WTC11 (cell line): ENCODE measurements at places on chromosomes 5 and 9. TPM values are rescaled to one million over a fixed set of nuclear protein-coding genes. Genes with fewer than 3 reads are reported as not detected.

GRCh38 chr5:956941-957747 lies 51.5 kb upstream of the NKD2 start:
- no peaks in the 10 kb centered on the region for H3K36me3 ChIP-seq
- H3K27ac ChIP-seq = no peak overlapping the region; the same call in 1 of the 2 replicates
- peak; percentile 34 for DNase-seq
- H3K4me1 ChIP-seq = no peaks in the 10 kb centered on the region

DNA sequence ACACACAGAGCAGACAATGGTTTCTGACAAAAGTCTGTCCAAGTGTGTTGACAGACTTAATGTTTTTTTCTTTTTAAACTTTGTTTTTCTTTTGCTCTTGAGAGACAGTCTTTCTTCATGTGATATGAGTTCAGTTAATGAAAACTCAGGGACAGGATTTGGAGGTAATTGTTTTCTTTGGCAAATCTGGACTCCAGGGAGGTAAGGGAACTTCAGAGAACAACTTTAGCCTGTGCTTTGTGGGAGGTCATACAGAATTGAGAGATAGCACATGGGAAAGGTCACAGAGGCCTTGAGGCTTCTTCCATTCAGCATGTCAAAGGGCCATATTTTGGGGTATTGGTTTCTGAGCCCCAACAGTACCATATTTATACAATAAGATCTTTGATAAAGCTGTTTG lies 9.3 kb downstream of the C9orf153 start:
- H3K4me3 ChIP-seq = no peak overlapping the region
- H3K36me3 ChIP-seq = peaks cover 19% of the 10 kb centered on the region
- DNase-seq = no peak
- no peak overlapping the region for H3K27ac ChIP-seq
- H3K27me3 ChIP-seq = no peaks in the 10 kb centered on the region

- no peak for DNase-seq
- H3K36me3 ChIP-seq = no peaks in the 10 kb centered on the region
- no peak overlapping the region for H3K4me3 ChIP-seq
- no peak overlapping the region for H3K27ac ChIP-seq
These were observed 5.1 kb upstream of the FST start for GRCh38 chr5:53475320-53475719.

GRCh38 chr5:40475561-40475960 lies 204.2 kb upstream of the PTGER4 start:
- H3K27ac ChIP-seq = no peak overlapping the region

GRCh38 chr9:138122201-138122600 lies 244.6 kb downstream of the CACNA1B start:
- H3K4me3 ChIP-seq = no peak overlapping the region
- H3K27ac ChIP-seq = no peak overlapping the region
- H3K4me1 ChIP-seq = no peaks in the 10 kb centered on the region
- 0 out of 2 replicates have a peak, but pooled peaks cover 6% of the 10 kb centered on the region for H3K27me3 ChIP-seq

- no peak overlapping the region for H3K27ac ChIP-seq
- no peaks in the 10 kb centered on the region for H3K27me3 ChIP-seq
- H3K36me3 ChIP-seq = no peaks in the 10 kb centered on the region
- H3K4me3 ChIP-seq = no peak overlapping the region
- no peaks in the 10 kb centered on the region for H3K4me1 ChIP-seq
These were observed 15.4 kb upstream of the SMIM15 start for GRCh38 chr5:61177716-61178115.

DNA sequence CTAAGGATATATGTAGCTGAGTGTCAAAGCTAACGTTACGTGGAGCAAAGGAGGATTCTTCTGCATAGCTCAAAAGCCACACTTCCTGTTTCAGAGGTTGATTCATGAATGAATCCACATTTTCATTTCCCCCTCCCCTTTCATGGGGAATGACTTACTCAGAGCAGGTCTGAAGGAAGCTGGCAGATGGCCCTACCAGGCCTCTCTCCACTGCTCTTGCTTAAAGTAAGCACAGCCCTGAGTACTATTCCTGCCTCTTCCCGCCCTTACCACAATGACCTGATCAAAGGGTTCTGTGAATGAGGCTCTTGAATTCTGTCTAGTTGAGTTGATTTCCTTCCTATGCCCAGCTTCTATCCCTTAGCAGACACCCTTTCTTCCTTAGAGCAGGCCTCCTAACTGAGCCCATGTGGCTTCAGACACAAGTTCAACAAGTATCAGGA lies 6.3 kb downstream of the IGIP start:
- H3K27me3 ChIP-seq = no peaks in the 10 kb centered on the region
- no peaks in the 10 kb centered on the region for H3K36me3 ChIP-seq
- H3K4me3 ChIP-seq = no peak overlapping the region
- H3K4me1 ChIP-seq = peaks cover 15% of the 10 kb centered on the region
- no peak overlapping the region for H3K27ac ChIP-seq
- DNase-seq = no peak

- no peaks in the 10 kb centered on the region for H3K4me1 ChIP-seq
- H3K27me3 ChIP-seq = no peaks in the 10 kb centered on the region
- no peak overlapping the region for H3K4me3 ChIP-seq
- no peaks in the 10 kb centered on the region for H3K36me3 ChIP-seq
- DNase-seq = no peak
- H3K27ac ChIP-seq = no peak overlapping the region
These were observed 178.5 kb downstream of the RAB3C start for GRCh38 chr5:58761407-58761806.

DNA sequence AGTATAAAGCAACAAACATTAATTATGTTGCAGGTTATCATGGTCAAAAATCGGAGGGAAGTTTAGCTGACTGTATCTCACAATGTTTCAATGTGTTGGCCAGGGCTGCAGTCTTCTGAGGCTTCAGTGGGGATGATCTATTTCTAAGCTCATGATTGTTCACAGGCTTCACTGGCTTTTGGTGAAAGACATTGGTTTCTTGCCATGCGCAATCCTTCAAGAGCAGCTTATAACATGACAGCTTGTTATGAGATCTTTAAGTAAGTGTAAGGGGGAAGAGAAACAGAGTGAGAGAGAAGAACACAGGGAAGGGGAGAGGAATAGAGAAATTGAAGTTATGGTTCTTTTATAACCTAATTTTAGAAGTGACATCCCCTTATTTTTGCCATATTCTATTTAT lies 385.9 kb upstream of the CHD1 start:
- no peak for DNase-seq
- no peak overlapping the region for H3K4me3 ChIP-seq
- H3K4me1 ChIP-seq = no peaks in the 10 kb centered on the region

DNA sequence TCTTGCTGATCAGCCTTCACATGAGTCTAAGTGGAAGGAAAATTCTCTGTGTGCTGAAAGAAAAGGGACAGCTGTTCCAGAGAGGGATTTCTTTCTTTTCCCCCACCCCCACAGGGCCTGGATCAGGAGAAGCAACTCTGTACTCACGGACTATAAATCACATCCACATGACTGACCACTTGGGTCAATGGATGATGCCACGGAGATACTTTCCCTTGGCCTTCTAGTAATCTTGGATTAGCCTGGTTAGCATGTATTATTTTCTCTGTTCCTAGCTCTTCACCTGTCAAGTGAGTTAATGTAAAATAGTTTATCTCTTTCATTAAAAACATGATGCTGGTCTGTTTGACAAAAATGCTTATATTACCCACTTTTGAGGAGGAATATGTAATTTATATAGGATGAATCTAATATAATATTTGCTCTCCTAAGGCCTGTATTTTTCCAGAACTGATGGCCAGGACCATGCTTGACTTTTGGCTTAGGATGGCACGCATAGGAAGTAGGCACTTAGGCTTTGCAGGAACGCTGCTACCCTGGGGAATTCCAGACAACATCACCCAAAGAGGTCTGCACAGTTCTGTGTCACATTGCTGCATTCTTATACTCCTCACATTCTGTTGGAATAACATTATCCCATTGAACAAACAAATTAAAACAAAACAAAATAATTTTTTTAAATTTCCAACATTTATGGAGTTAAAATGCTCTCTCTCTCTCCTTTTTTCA lies 892.1 kb downstream of the TLE1 start:
- H3K36me3 ChIP-seq = no peaks in the 10 kb centered on the region
- H3K27me3 ChIP-seq = no peaks in the 10 kb centered on the region
- H3K4me3 ChIP-seq = no peak overlapping the region
- peaks cover 19% of the 10 kb centered on the region for H3K4me1 ChIP-seq

- H3K27ac ChIP-seq = peak overlapping the region; percentile 23; the same call in 1 of the 2 replicates
- H3K4me3 ChIP-seq = no peak overlapping the region
These were observed 61.9 kb upstream of the ORM1 start for GRCh38 chr9:114261026-114261425.

DNA sequence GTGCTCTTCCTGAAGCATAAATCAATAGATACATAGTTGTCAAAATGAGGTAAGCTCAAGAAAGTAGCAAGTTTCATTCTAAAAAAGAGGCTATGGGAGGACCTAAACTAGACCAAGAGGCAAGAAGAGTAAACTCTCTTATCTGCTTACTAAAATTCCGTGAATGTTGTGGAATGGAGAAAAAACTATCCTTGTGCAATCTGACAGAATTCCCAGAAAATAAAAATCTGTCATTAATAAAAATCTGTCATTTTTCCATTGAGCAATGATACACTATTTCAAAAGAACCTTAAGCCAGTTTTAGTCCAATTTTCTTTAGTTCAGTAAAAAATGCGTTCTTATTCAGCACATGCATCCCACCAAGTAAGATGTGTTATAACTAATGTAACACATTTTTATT lies 15.9 kb upstream of the FANCC start:
- DNase-seq = no peak
- H3K4me3 ChIP-seq = no peak overlapping the region
- H3K27me3 ChIP-seq = no peaks in the 10 kb centered on the region; the same call in 1 of the 2 replicates
- H3K27ac ChIP-seq = no peak overlapping the region
- H3K4me1 ChIP-seq = no peaks in the 10 kb centered on the region

- H3K27me3 ChIP-seq = no peaks in the 10 kb centered on the region
- no peak overlapping the region for H3K4me3 ChIP-seq
- DNase-seq = no peak
- peak overlapping the region; percentile 96 for H3K27ac ChIP-seq
- peaks cover 42% of the 10 kb centered on the region for H3K4me1 ChIP-seq
These were observed 121.1 kb upstream of the DMRT1 start for GRCh38 chr9:720239-720881.

GRCh38 chr5:156498226-156498980 lies 171.4 kb downstream of the SGCD start:
- no peaks in the 10 kb centered on the region for H3K36me3 ChIP-seq
- DNase-seq = no peak
- H3K4me3 ChIP-seq = no peak overlapping the region
- H3K4me1 ChIP-seq = peaks cover 4% of the 10 kb centered on the region; the same call in 1 of the 2 replicates

- H3K27me3 ChIP-seq = no peaks in the 10 kb centered on the region
- H3K27ac ChIP-seq = no peak overlapping the region
- no peak overlapping the region for H3K4me3 ChIP-seq
- no peak for DNase-seq
- H3K36me3 ChIP-seq = peaks cover 6% of the 10 kb centered on the region; the same call in 1 of the 2 replicates
- no peaks in the 10 kb centered on the region for H3K4me1 ChIP-seq
These were observed 220.4 kb upstream of the IZUMO3 start for GRCh38 chr9:24766081-24766480.

GRCh38 chr9:14529054-14529453 lies 164.2 kb downstream of the ZDHHC21 start:
- no peaks in the 10 kb centered on the region for H3K36me3 ChIP-seq
- peaks cover 48% of the 10 kb centered on the region for H3K4me1 ChIP-seq
- no peak overlapping the region for H3K4me3 ChIP-seq

DNA sequence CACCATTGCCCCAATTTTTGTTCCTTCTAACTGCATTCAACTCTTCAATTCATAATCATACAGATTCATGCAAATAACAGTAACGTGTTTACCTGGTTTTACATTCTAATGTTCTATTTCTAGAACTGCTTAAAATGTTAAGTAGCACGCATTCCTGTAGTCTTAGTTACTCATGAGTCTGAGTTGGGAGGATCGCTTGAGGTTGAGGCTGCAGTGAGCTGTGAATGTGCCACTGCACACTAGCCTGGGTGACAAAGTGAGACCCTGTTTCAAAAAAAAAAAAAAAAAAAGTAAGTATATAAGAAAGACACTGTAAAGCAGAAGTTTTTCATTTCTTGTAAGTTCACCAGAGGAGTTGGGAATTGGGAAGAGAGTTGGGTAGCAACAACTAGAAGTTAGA lies 105.9 kb downstream of the F2RL2 start:
- H3K36me3 ChIP-seq = peaks cover 16% of the 10 kb centered on the region
- H3K4me1 ChIP-seq = peaks cover 60% of the 10 kb centered on the region
- DNase-seq = no peak
- no peak overlapping the region for H3K27ac ChIP-seq

DNA sequence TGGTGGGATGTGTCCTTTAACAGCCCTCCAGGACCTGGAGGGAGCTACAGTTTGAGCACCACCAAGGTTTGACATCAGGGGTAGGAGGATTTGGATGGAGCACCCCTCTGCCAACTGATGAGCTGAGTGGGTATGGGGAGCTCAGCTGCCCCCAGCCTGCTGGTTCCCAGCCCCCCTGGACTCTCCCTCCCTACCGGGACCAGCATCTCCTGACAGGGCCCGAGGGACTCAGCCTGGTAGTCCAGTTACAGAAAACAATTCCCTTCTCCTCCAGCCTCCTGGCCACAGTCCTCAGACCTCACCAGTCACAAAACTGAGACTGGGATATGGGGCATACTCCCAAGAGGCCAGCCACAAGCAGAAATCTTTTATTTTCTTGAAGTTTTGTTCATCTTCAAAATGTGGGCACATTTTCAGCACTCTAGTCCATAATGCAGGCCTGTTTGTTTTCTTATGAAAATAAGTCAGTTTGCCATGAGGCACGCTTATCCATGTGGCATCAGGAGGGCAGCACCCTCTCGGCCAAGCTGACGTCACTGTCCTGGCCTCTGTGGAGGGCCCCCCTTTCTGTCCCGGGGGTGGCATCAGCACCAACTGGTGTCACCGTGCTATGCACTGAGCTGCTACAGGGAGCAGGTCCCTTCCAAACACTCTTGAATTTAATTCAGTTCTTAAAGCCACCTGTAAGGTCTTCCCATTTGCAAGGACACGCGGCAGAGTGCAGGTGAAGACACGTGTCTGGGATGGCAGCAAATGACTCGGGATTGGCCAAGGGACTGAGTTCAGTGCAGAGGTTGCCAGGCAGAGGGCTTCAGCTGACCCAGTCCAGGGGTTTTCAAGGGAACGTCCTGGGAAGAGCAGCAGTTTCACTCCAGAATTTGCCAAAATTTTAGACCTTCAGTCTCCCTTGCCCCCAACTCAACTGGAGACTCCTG lies 187.6 kb downstream of the GADD45G start:
- no peak overlapping the region for H3K27ac ChIP-seq
- DNase-seq = no peak
- H3K4me1 ChIP-seq = no peaks in the 10 kb centered on the region
- no peaks in the 10 kb centered on the region for H3K36me3 ChIP-seq
- H3K4me3 ChIP-seq = no peak overlapping the region

DNA sequence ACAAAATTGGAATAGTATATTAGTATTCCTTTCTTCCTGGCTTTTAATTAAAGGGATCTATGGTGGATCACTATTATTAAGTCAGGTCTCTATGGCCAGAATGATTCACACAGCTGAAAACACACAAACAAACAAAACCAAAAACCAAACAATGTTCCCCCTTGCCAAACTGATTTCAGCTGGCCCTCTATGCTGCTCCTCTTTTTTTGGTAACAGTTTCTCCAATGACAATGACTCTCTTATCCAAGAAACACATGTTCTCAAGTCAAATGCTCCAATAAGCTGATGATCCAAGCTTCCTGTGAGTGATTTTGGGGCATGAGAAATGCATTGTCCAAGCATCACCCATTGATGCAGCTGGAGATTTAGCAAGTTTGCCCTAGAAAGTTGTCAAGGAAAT lies 193.4 kb upstream of the TUT7 start:
- peaks cover 59% of the 10 kb centered on the region for H3K4me1 ChIP-seq
- peaks cover 6% of the 10 kb centered on the region for H3K36me3 ChIP-seq
- no peak overlapping the region for H3K27ac ChIP-seq
- DNase-seq = no peak

FAM153A gene
- total RNA-seq = 1.7 to 6.0 TPM (median 5.2 TPM) in 3 replicates

ACO1 gene
- total RNA-seq = 40.2 to 44.8 TPM (median 44.5 TPM) in 3 replicates

HSD17B3 gene
- total RNA-seq = not detected in 3 replicates

TUT7 gene
- 18.8 to 24.5 TPM (median 19.8 TPM) in 3 replicates for total RNA-seq

PRRT1B gene
- 0.48 to 1.2 TPM (median 0.78 TPM) in 3 replicates for total RNA-seq

SPACA9 gene
- 0.48 to 1.8 TPM (median 1.5 TPM) in 3 replicates for total RNA-seq
